PC-3 (cell line): ENCODE measurements at places on chromosomes 1 and 21. TPM values are rescaled to one million over a fixed set of nuclear protein-coding genes. Genes with fewer than 3 reads are reported as not detected.

The REN gene
- total RNA-seq = 2.7 and 3.1 TPM in 2 replicates

The TMPRSS2 gene
- 9.3 and 15.8 TPM in 2 replicates for total RNA-seq

The C1orf141 gene
- not detected in 2 replicates for total RNA-seq

GRCh38 chr1:116997066-116997465 lies 4.5 kb upstream of the CD101 start:
- H3K4me1 ChIP-seq = 0 out of 2 replicates have a peak, but pooled peaks cover 5% of the 10 kb centered on the region
- H3K4me3 ChIP-seq = no peak overlapping the region
- H3K27me3 ChIP-seq = no peaks in the 10 kb centered on the region
- H3K36me3 ChIP-seq = no peaks in the 10 kb centered on the region
- peak; percentile 19 for DNase-seq

DNA sequence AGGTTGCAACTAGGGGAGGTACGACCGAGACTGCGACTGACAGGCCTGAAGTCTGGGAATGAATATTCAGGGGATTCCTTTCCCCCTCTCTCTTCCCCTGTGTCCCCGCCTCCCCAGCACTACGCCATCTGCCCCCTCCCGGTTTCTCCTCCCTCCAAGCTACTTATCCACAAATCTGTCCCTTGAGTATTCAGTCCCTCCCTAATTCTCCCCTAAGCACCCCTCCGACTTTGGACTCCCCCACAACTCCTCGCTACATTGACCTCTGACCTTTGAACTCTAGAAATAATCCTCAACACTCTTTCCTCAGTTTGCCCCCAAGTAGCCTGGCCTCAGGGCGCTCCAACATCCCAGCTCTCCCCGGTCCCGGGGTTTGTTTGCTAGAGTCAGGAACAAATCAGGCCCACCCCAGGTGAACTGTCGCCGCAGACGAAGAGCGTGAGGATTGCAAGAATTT lies 393 bp downstream of the LYSMD1 start:
- H3K27ac ChIP-seq = no peak overlapping the region
- peak overlapping the region; percentile 85 for H3K4me3 ChIP-seq
- peaks cover 5% of the 10 kb centered on the region; the same call in 1 of the 2 replicates for H3K36me3 ChIP-seq
- peaks cover 18% of the 10 kb centered on the region for H3K4me1 ChIP-seq
- peak; percentile 21 for DNase-seq

DNA sequence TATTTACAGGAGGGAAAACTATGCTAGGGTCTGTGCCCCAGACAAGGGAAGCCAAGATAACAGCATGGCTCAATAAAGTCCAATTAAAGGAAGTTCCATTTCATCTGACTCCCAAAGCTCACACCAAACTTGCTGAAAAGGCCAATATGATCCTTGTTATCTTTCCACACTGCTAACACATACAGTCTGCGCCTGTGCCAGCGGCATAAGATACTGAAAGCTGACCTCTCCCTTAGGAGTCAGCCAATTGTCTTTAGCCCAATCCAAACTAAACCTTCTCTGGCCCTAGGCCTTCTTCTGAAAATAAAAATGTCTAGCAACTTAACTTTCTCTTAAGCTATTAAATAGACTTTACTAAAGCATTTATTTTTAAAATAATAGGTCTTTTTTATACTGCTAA lies 179.0 kb upstream of the PLD5 start:
- no peaks in the 10 kb centered on the region for H3K4me1 ChIP-seq
- no peak overlapping the region for H3K4me3 ChIP-seq
- peaks cover 48% of the 10 kb centered on the region for H3K27me3 ChIP-seq
- DNase-seq = no peak
- H3K27ac ChIP-seq = no peak overlapping the region

DNA sequence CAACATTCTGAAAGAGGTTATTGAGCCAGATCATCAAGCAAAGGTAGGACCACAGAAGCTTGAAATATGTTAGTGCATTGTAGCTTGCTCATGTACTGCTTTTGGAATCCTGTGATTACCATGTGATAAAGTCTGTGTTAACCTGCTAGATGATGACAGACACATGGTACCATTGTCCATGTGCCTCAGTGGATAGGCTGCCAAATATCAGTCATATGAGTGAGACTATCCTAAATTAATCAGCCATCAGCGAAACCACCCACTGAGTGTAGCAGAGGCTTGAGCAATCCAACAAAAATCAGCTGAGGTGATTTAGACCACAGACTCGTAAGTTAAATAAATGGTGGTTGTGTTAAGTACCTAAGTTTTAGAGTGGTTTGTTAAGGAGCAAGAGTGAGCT lies 32.7 kb upstream of the CRB1 start:
- H3K4me3 ChIP-seq = no peak overlapping the region
- no peaks in the 10 kb centered on the region for H3K36me3 ChIP-seq
- H3K27ac ChIP-seq = no peak overlapping the region
- no peaks in the 10 kb centered on the region for H3K27me3 ChIP-seq
- no peak for DNase-seq

- H3K27ac ChIP-seq = no peak overlapping the region
- peaks cover 55% of the 10 kb centered on the region for H3K27me3 ChIP-seq
- H3K4me3 ChIP-seq = no peak overlapping the region
- no peak for DNase-seq
Measured at GRCh38 chr1:110557481-110557880, 38.5 kb upstream of the KCNA10 start.
